ENCODE measurements at places on chromosomes 4 and X. TPM values are rescaled to one million over a fixed set of nuclear protein-coding genes. Genes with fewer than 3 reads are reported as not detected.

The ZNF185 gene
- total RNA-seq, result 1.0 TPM

DNA sequence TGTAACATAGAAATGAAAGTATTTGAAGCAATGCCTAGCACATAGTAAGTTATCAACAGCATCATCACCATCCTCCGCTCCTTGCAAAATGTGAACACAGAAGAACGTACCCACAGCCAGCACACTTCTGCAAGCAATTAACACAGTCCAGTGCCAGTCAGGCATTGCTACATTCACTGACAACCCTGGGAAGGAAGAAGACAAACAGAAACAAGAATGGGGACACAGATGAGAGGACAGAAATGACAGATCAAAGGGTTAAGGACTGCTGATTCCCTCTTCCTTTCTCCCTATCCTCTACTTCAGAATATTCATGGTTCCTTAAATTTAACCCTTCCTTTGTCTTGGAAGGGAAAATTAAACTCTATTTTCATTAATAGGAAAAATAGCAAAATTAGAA lies 53.1 kb downstream of the CHM start:
- peaks cover 2% of the 10 kb centered on the region for H3K4me1 ChIP-seq
- no peak for DNase-seq
- H3K36me3 ChIP-seq, result no peaks in the 10 kb centered on the region
- no peaks in the 10 kb centered on the region for H3K27me3 ChIP-seq
- no peak overlapping the region for H3K27ac ChIP-seq

DNA sequence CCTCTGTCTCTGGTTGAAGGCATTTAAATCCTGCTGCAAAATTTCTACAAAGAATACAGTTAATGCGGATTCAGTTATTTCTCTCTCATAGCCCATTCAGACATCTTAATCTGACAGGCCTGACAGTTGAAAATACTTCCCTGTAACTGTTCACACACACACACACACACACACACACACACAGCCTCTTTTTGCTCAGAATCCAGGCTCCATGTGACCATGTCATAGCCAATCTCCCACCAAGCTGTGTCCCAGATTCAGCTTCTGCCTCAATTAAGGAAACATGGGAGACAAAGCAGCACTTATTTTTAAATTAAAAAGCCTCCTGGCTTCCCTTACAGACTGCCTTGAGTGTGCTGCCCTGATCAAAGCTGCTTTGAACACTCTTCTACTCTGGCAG lies 49.3 kb upstream of the EFHC2 start:
- no peak overlapping the region for H3K27ac ChIP-seq
- no peaks in the 10 kb centered on the region for H3K4me1 ChIP-seq
- DNase-seq, result no peak

The IL2RG gene
- total RNA-seq, result not detected

The ZNF630 gene
- 2.1 TPM for total RNA-seq

The STPG2 gene
- under 0.01 TPM for total RNA-seq

DNA sequence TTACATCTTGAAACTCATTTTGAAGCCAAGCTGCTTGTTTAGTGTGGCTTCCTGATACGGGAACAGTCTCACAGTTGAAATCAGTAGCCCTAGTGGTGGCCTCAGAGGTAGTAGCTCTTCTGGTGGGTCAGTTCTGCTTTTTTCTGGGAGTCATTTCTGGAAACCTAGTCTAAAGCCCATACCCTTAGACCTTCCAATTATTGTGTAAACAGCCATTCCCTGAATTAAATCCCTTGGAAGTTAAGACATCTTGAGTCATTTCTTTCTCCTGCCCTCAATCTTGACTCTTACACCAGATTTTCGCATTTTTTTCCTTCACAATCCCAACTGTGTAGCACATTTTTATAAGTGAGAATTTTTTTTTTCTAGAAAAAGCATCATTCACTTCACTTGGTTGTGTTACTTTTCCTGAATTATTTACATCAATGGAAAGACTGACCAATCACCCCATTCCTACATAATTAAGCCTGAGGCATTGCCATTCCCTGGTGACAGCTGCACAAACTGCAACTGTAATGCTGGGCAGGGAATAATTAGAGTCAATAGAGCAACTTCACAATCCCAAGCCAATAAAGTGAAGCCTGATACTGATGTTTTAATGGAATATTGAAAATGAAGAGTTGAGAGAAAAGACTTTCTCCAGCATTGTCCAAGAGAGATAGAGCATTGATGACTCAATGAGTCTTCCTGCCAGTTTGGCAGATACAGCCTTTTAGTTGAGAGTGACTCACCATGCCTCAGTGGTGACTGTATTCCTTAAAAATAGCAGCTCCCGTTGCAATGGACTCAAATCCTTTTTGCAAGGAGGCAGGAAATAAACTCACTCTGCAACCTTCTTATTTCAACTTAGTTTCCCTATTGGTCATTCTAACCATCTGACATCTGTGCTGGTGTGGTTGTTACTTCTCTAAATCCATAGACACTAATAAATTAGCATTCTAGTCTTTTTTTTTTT lies 13.0 kb upstream of the SEPSECS start:
- no peak overlapping the region for H3K4me3 ChIP-seq
- no peaks in the 10 kb centered on the region for H3K36me3 ChIP-seq
- DNase-seq, result peak; percentile 100
- peak overlapping the region; percentile 80 for H3K27ac ChIP-seq
- peaks cover 20% of the 10 kb centered on the region for H3K4me1 ChIP-seq
- H3K27me3 ChIP-seq, result no peaks in the 10 kb centered on the region

The USP26 gene
- not detected for total RNA-seq

The PSMD10 gene
- total RNA-seq, result 86.3 TPM

The RNF150 gene
- total RNA-seq, result 0.51 TPM

GRCh38 chr4:106708464-106708816 lies 327.7 kb downstream of the DKK2 start:
- no peaks in the 10 kb centered on the region for H3K4me1 ChIP-seq
- H3K36me3 ChIP-seq, result no peaks in the 10 kb centered on the region
- no peak overlapping the region for H3K27ac ChIP-seq
- no peak for DNase-seq

Measured in fibroblast of lung (primary cell).